ENCODE measurements at places on chromosomes 4 and X.

- DNase-seq, result no peak
Measured at GRCh38 chr4:20256381-20256881, 4.7 kb downstream of the SLIT2 start.

- DNase-seq, result no peak
Measured at GRCh38 chrX:120213438-120214265, 37.0 kb upstream of the ZBTB33 start.

DNA sequence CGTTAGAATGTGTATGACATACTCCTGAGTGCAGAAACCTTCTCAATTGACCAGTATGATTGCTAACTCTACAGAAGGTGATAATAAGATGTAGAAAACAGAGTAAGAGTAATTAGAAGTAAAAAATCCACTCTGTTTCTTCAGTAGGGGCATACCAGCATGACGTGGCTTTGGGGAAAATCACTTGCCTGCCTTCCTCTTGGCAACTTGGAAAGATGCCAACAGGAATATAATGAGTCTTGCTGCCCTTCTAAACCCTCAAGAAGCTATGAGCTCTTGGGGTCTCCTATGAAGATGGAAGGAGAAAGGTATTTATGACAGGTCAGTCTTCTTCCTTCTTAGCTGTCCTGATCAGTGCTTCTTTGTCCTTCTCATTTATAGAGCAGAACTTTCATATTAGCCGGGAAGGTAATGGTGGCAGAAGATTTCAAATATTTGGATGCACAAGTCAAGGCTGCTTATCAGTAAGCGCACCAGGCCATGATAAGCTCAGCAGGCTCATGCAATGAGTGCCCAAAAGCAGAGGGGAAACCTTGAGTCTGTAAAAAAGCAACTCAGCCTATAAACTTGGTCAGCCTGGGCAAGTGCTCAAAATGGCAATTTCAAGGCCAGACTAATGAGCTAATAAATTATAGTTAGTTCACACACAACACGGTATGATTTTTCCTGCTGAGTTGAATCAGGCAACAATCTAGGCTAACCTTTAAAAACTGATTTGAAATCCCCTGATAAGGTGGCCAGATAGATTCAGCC is 69.7 kb upstream of the PPARGC1A start:
- DNase-seq, result no peak

GRCh38 chr4:182142176-182143085 is 100.8 kb upstream of the TENM3 start:
- no peak for DNase-seq

GRCh38 chr4:2791518-2792395 is 1.1 kb upstream of the SH3BP2 start:
- no peak for DNase-seq

GRCh38 chrX:16312761-16313623 is 145.7 kb downstream of the MAGEB17 start:
- DNase-seq, result no peak

GRCh38 chrX:54045563-54046228 is 1.4 kb upstream of the PHF8 start:
- no peak for DNase-seq

DNA sequence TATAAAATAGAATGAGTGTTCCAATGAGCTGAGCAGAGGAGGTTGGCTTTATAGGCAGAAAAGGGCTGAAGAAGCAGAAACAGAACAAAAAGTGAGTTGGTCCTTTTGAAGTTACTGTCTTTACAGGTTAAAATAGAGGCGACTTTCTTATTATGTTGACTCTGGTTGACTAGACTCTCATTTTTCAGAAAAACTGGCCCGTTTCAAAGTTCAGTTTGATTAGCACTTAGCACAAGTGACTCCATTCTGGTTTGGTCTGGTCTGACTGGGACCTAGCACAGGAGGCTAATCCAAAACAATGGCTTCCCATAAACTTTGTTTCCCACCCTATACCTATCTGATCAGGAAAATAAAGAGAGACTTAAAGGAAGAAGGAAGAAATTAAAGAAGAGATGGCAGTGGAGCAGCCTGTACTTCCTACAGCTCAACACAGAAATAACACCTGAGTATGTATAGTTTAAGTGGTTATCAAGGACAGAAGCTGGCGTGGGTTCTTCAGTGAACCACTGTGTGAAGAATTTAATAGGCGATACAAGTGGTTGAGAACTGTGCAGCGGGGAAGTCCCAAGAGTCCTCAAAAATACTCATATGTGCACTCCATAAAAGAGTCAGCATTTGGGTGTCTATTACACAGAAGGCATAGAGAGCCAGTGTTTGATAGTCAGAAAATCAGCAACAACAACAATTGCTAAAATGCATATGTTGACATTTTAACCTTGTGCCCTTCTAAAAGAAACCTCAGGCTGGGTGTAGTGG is 554.8 kb upstream of the HTR2C start:
- no peak for DNase-seq

GRCh38 chr4:77031544-77031943 is 44.2 kb downstream of the CCNI start:
- no peak for DNase-seq

- DNase-seq, result no peak
Measured at GRCh38 chr4:89598602-89599001, 238.4 kb downstream of the SNCA start.

GRCh38 chr4:115841871-115842270 is 728.5 kb upstream of the NDST4 start:
- no peak for DNase-seq

DNA sequence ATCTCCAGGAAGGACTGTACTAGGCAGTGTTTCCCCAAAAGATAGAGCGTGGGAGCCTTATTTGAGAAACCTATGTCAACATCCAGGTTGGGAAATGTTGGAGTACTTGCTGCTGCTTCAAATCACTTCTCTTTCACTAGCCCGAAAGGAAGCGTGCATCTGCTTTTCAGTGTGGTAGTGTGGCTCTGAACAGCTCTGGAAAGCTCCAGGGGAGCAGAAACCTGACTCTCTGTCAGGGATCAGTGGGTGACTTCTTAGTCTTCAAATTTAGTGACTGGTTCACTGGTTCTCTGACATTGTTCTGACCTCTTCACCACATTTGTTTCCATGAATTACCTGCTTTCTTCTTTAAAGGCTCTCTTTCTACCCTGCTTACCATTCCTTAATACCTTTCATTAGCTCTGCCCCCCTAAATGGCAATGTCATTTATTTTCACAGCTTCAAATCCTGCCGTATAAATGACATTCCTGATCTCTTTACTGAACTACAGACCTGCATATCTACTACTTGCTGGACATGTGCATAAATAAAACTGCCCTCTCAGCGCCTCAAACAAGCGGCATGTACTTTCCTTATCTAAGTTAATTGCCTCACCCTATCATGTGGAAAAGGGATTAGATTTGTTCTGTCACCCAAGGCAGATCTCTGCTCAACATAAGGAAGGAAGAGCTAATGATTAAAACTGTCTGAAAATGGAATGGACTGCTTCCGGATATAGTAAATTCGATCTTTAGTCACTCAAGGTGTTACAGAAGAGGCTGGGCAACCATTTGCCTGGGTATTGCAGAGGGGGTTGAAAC is 37.0 kb downstream of the DLG3 start:
- no peak for DNase-seq

DNA sequence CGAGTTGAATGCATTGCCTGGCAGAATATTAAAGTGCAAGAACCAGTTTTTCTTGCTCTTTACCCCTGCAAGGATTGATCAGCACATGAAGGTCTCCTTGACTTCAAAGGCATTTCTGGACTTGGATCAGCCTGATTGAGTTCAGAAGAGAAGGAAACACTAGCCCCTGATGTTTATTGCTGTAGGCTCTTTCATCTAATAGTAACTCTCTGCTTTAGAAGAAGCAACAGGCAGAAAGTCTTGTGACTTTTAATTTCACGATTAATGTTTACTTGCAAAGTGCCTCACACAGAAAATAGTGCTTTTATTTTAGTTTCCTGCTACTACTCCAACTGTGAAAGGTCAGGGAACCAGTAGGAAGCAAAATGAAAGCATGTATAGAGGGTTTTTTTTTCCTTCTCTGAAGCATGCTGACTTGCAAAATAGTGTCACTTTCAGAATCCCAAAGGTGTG is 69.1 kb downstream of the PCDH7 start:
- no peak for DNase-seq
